Kasumi-1 (cell line): ENCODE measurements at places on chromosomes 1 and 21.

DNA sequence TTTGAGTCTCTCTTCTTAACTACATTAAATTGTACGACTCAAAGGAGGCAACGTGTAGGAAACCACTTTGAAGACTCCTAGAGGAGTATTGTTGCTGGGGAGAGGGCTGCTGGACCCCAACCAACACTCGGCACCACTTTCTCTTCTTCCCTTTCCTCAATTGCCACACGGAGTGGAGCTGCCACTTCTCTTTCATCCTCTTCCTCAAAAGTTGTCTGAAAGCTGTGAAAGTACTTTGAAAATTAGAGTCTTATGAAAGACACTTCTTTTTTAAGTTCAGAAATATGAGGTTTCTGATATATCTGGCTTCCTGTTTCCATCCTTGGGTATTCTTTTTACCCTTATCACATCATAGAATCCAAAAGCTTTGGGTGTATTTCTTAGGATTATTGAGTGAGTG is 59.5 kb downstream of the MRPS6 start:
- DNase-seq: no peak

DNA sequence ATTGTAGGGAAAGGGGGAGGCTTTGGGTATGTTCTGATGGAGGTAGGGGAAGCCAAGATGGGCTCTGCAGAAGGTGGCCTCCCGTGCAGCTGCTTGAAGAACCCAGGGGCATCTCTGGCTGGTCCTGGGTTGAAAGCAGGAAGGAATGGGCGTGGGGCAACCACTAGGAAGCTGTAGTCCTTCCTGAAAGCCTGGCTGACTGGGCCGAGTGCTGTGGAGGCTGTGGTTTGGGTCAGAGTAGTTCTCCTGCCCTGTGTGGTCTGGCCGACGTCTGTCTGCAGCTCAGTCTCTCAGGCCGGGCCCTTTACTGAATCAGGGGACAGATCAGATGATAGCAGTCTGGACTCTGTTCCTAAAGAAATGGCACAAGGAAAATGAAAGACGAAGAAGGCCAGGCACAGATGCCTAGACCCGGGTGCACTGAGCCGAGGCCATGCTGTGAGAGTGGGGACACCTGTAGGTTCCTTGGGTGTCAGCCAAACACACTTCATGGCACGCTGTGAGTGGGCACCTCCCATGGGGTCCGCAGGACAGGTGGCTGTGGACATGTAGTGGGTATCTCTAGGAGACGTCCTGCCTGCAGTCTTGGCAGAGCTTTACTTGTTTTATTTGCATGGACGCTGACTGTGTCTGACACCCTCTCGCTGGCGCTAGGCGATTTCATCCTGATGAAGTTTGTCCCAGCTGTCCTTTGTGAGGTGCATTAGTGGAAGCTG is 87.0 kb downstream of the POFUT2 start:
- peak; percentile 12 for DNase-seq

GRCh38 chr1:112317140-112317539 is 78.9 kb upstream of the CTTNBP2NL start:
- DNase-seq: no peak

DNA sequence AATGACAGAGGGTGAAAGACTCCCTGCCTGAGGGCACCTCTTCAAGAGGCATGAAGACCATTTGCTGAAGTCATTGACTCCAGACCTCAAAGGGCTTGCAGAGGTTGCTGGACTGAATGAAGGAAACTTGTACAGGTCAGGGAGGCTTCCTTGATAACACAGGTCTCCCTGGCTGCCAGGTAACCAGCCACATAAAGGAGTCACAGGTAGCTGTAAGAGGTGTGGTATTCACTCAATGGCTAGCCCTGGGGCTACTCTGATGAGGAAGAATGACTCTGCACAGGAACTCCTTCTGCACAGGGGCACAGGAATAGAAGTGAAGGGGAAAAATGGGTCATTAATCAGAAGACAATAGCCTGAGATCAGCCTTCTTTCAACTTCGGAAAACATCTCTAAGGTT is 187.5 kb downstream of the LMX1A start:
- no peak for DNase-seq

DNA sequence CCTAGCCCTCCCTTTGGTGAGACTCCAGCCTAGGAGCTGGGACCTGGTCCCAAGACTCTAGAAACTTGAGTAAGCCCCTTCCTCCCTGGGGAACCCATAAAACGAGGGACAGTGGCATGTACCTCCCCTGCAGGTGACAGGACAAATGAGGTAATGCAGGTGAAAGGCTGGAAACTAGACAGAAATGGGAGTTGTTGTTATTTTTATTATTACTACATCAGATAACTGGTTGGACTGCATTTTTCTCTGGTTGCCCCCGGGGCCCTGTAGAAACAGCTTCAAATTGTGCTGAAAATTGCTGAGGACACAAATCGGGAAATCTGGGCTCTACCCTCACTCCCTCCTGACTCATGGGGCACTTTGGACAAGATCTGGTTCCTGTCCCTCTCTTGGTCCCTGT is 132.3 kb upstream of the WNT4 start:
- no peak for DNase-seq

DNA sequence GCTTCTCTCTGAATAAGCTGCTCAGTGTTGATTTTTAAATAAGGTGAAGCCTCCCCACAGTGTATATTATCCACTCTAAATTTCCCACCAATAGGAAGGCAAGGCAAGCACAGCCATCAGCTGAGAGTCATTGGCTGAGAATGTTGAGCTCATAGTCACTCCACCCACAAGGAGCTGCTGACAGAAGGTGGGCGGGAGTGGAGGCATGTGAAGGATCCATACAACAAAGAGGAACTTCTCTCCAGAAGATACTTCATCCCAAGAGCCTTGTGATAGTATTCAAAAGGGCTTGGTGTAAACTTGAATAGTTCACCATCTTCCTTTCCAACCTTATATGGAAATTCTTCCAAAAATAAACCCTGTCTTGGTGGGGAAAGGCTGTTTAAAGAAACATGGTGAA is 42.8 kb downstream of the SAMD13 start:
- DNase-seq: no peak

DNA sequence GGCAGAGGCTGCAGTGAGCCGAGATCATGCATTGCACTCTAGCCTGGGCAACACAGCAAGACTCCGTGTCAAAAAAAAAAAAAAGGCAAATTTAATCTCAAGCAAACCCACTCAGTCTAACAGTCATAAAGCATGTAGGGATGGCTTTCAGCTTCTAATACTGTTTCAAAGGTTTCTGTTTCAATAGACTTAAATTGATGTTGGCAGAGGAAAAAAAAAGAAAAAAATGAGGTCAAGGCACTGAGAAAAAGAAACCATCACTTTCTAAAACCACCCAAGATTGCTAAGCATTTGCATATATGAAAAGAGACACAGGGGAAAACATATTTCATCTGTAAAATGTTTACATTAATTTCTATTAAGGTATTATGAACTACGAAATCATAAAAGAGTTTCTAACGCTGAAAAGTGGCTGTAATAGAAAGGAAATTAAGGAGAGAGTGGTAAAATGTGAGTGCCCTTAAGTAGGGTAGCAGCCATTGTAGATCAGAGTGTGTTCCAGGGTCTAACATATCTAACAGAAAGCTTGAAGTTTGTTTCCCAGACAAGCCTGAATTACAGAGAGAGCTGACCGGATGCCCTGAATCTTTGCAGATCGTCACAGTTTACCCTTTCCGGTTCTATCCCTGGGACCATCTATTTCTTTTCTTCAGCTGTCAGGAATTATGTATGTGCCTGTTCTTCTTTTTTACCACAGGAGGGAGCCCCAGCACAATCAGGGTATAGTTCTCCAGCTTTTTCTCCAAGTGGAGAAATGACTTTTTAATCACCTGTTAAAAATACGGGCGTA is 70.0 kb downstream of the PLD5 start:
- DNase-seq: peak; percentile 61

DNA sequence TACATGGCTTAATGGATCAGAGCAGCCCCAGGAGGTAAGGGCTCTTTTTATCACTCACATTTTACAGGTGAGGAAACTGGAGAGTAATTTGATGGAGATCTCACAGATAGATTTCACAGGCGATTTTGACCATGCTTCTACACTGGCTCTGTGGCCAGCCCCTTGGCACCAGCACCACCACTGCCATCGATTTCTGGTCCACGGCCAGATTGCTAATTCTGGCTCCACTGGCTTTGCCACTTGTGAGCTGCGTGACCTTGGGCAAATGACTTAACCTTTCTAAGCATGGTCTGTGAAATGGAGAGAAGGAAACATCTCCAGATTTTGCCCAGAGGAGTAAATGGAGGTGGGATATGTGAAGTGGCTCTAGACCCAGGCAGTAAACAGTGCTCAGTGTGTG is 32.6 kb downstream of the KCNC4 start:
- no peak for DNase-seq

GRCh38 chr1:95406279-95406678 is 172.3 kb downstream of the RWDD3 start:
- DNase-seq: no peak

DNA sequence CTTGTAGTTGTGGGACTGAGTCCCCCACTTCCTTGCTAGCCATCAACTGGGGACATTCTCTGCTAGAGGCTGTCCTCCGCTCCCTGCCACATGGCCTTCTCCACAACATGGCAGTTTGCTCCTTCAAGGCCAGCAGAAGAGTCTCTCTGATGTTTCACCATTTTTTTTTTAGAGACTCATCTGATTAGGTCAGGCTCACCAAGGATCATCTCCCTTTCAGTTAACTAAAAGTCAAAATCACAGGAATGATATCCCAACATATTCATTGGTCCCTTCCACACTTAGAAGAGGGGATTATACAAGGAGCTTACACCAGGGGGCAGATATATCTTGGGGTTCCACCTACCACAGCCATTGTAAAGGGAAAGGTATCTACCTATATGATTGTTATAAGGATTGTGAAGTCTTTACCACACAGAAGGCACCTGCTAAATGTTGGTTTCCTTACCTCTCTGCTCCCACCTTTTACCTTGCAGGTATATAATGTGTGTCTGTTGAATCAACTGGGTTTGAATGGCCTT is 23.3 kb downstream of the RIMKLA start:
- DNase-seq: no peak

DNA sequence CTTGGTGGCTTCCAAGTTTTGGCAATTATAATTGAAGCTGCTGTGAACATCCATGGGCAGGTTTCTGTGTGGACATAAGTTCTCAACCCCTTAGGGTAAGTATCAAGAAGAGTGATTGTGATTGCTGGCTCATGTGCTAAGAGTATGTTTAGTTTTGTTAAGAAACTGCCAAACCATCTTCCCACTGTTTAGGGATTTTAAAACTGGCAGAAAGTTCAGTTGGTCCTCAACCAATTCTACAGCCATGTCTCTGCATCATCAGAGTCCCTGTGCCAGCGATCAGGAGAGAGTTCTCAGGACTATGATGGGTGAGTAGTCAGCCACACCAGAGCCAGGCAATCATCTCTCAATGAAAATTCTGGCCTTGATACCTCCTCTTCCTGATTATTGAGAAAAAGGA is 193.8 kb downstream of the ZC3H11B start:
- DNase-seq: no peak

- no peak for DNase-seq
Measured at GRCh38 chr21:19045876-19046275, 642.3 kb upstream of the TMPRSS15 start.

DNA sequence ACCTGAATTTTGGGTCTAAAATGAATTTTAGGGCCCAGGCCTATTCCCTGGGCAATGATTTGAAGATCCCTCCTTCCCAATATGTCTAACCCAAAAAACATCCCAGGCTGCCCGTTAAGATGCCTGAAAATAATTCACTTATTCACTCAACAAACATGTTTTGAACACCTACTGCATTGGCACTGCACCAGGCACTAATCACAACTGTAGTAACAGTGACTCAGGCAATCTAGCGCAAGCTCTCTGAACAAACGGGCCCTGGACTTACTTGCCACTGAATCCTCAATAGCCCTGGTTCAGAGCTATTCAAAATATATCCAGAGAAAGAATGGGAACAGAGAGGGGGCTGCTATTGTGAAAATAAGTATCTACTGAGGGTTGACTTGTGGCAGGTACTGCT is 4.2 kb downstream of the CD244 start:
- DNase-seq: no peak

DNA sequence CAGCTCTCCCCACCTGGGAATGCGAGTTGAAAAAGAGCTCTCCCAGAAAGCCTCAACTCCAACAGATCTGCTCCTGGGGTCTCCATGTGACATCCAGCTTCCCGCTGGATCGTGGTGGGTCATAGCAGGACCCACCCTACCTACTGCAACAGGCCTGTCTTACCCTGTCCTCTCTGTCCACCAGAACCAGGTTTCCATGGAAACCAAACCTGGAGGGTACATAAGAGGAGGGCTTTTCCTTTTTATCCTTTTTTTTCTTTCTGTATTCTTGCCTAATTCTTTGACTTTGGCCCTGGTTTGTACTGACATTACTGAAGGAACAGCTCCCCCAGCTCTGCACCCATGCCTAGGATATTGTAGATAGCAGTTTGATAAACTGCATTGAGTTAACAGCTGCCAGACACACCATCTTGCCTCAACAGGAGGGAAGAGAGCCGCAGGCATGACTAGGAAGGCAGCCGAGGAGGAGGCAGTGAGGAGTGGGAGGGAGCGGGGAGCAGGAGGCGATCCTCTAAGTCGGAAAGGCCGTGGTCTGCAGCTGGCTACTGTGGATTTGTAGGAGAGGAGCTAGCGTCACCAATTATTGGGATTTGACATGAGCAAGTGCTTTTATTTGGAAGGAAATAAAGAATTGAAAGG is 9.7 kb upstream of the FMOD start:
- no peak for DNase-seq

DNA sequence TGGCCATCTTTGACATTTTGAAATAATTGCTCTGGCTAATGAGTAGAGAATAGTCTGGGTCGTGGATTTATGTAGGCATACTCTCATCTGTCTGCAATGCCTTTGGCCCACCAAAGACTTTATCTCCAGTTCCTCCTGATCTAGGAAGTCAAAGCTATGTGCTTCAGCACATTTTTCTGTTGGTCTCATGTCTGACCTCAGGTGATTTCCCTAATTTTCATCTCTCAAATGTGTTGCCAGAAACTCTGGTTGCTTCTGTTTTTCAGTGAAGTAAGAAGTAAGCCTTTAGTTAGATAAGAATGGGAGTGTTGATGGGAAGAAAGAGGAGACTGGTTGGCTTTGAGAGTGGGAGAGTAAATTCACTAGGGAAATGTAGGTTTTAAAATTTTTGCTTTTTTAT is 66.4 kb downstream of the GPR88 start:
- no peak for DNase-seq

DNA sequence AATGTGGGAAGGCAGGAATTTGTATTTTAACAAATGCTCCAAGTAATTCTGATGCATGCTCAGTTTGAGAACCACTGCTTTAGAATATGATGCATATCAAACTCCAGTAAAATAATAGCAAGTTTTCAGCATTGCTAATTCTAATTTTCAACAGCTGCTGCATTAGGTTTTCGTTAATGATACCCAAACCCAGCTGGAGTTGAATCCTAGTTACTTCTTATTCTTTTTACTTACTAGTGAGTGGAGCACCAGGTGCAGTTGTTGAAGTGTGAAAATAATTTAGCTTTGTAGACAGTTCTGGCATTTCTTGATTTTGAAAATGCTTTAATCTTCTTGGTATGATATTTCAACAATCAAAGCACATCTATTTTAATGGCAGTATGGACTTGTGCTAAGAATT is 138.5 kb downstream of the HS2ST1 start:
- no peak for DNase-seq

DNA sequence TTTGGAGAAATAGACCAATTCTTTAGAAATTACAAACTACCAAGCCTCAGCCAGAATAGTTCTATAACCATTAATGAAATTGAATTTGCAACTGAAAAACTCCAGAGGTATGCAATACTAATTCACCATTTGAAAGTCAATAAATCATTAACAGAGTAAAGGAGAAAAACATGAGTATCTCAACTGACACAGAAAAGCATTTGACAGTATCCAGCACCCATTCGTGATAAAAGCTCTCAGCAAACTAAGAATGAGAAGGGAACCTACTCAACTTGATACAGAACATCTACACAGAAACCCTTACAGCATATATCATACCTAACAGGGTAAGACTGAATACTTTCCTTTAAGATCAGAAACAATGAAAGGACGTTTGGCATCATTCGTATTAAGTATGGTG is 54.3 kb downstream of the ST6GALNAC5 start:
- DNase-seq: no peak
